ENCODE measurements at places on chromosomes 2 and 18.

- DNase-seq, result no peak
These were observed 841.6 kb downstream of the TRIB2 start for GRCh38 chr2:13558368-13558767.

DNA sequence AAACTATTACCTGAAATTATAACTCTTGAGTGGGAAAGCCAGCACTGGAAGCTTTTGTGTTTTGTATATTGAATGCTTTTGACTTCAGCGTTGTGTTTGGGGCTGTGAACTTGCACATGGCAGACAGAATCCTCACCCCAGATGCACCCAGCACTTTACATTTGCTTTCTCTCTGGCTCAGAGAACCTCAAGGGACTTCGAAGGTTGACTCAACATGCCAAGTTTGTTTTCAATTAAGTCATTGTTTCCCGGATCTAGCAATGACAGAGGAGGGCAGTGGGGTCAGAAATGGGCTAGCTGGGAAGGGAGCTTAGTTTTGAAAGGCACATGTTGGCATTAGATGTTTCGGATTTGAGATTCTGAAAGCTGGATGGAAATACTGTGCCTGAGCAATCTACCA lies 22.4 kb downstream of the TET3 start:
- no peak for DNase-seq

- DNase-seq, result no peak
These were observed 48.1 kb downstream of the SEMA4F start for GRCh38 chr2:74702001-74702715.

DNA sequence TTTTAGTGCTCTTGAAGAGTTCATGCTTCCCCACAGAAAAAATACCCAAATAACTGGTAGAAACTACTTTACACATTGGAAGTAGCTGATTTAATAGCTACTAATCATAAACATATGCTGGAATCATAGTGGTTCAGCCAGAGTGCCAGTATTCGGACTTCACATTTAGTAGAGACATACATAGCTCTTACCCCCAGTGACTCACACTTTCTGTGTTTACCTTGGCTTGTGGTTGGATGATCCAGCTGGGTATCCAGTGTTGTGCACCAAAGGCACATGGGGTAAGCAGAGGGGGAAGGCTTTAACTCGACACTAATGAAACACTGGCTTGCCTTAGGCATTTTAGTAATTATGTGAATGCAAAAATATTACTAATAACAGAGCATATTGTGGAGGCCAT lies 18.1 kb downstream of the ARHGAP28 start:
- no peak for DNase-seq

DNA sequence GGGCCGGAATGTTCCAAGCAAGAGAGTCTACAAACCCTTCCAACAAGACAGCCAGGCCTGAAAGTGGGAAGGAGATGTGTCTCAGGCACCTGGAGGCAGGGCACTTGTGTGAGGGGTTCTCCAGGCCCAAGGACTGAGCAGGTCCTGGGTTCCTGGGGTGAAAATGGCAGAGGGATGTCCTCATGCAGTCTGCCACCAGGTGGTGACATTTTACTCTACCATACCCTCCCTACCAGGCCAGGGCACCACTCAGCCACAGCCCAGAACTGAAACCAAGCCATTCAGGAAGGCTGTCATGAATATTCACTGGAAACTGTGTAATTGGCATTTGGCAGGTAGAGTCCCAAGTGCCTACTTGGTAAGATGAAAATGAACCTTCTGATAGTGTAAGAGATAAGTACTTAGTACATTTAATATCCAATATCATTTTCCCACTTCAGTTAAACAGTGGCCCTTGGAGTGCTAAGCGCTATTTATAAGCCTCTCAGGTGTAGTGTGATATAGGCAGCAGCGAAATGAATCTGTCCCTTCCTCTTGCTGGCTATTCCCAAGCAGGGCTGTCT lies 185.1 kb downstream of the MYO5B start:
- DNase-seq, result no peak

GRCh38 chr2:58291726-58292438 lies 50.8 kb upstream of the FANCL start:
- no peak for DNase-seq

DNA sequence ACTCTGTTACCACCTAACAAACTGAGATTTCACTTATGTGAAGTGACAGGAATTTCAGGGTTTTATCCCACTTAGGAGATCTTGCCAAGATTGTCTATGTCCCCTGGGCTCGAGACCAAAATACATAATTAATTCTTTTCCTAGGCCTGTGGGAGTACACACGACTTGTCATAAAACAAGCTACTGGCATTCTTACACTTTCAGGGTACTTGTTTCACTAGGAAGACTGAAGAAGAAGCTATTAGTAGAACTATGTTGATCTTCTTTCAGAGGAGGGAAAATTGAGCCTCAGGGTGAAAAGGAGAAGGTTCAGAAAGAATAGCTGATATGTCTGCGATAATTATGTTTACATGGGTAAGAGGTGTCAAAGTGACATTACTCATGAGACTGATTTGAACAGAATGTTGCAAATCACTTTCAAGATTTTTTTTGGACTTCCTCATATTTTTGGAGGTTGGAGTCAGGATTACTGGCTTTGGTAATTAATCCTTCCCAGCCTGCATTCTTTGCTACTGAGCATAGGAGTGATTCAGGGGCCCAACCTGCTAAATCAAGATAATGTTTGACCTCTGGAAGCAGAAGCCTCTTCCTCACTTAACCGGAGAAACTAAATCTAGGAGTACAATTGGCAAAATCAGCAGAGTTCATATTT lies 240.0 kb upstream of the NT5C1B start:
- DNase-seq, result no peak

GRCh38 chr18:77151033-77151771 lies 18.6 kb upstream of the MBP start:
- DNase-seq, result no peak

DNA sequence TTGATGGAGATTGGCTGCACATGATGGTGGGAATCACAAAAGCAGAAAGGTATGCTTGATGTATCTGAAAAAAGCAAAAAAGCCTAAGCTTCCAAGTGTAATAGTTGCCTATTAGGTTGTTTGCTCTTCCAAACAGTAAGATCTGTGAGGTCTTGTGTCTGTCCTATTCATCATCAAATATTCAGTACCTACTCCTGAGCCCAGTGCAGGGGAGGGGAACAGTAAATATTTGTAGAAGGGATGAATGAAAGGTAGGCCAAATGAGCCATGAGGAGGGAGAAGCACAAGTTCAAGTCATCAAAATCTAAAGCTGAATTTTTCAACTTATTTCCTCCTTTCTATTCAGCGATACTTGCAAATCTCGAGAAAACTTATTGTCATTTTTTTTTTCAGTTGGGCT lies 153.2 kb upstream of the ETAA1 start:
- no peak for DNase-seq

- no peak for DNase-seq
These were observed 122.1 kb downstream of the RAB3GAP1 start for GRCh38 chr2:135174049-135174809.

DNA sequence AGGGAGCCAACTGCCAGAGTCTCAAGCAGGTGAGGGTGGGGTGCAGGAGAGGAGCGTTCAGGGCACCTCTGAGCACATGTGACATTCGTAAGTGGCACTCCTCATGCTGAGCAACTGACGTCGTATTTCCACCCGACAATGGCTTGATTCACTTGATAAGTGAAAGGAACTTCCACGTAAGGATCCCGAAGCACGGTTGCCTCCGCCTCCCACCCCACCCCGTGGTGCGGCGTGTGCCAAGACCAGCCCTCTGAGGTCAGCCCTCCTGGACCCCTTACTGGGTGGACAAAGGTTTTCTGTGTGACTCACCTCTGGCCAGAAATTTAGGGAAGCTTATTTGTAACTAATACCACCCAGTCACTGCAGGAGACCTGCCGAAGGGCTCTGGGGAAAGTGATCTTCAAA lies 59.9 kb downstream of the AGAP1 start:
- DNase-seq, result no peak

DNA sequence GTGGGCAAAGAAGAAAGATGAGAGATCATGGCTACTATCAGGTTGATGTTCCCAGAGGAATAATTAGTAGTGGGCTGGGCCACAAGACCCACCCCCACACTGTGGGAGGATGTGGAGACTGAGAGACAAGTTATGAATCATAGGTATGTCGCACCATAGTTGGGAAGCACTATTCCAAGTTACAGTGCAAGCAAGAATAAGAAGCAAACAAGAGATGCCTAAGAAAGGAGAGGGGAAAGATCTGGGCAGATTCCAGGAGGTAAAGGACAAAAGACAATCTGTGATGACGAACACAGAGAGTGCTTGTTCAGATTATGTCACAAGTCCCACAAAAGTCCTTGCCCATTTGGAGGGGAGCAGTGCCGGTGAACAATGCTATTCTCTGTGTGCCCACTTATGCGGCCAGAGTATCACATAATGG lies 56.6 kb downstream of the FAM228A start:
- DNase-seq, result no peak

GRCh38 chr2:227161947-227162346 lies 2.1 kb downstream of the COL4A4 start:
- no peak for DNase-seq

- DNase-seq, result no peak
These were observed 47.1 kb upstream of the CCDC150 start for GRCh38 chr2:196592331-196592910.

DNA sequence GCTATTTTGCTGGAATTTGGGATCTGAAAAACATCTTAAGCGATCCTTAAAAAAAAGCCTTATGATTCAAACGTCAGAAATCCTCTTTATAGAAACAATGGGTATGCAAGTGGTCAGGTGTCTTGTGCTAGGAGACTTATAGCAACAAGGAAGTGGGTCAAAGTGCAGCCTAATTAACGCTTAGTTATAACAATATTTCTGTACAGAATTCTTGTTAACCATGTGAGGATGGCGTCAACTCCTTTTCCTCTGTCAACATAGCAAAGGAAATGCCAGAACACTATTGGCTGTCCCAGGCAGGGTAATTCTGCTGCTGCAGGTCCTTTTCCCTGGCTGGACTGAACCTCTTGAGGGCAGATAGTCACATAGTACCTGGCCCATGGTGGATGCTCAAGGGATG lies 189.4 kb downstream of the MSH2 start:
- no peak for DNase-seq

DNA sequence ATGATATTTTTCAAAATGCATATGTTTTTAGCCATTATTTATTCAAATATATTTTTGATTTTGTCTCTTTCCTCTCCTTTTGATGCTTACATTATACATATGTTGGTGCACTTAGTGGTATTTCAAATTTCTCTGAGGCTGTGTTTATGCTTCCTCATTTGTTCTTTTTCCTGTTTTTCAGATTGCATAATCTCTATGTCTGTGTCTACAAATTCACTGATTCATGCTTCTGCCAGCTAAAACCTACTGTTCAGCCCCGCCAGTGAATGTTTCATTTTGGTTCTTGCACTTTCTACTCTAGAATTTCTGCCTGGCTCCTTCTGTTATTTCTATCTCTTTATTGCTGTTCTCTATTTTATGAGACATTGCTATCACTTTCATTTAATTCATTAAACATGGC lies 951.7 kb upstream of the CNTNAP5 start:
- no peak for DNase-seq

- peak; percentile 23 for DNase-seq
These were observed 77.3 kb upstream of the UPP2 start for GRCh38 chr2:158024288-158024898.

Measured in stimulated activated naive CD4-positive, alpha-beta T cell (primary cell).